Islet precursor cell (in vitro differentiated cells): ENCODE measurements at places on chromosomes 2 and 18.

GRCh38 chr2:46983065-46983801 lies 67.6 kb upstream of the MCFD2 start:
- DNase-seq: no peak

- no peak for DNase-seq
Measured at GRCh38 chr2:171836146-171836910, 57.7 kb downstream of the SLC25A12 start.

DNA sequence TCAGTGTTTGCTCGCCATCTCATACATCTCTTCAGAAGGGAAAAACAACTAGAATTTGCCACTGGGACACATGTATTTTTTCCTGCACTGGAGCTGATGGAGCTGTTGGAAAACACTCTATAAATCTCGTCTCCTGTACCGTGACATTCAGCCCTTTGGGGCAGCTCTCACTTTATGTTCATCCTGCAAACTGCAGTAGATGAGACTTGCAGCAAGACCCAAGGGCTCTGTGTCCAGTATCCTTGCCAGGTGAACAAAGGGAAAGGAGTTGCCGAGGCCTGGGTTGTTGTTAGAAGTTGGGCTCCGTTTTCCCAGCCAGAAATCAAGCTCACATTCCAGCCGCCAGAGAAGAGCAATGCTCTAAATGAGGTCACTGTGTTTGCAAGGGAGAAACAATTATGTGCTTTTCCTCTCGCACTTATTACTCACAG lies 285.1 kb downstream of the SLC4A3 start:
- DNase-seq: peak; percentile 82

- DNase-seq: no peak
Measured at GRCh38 chr2:219829667-219830352, 202.4 kb downstream of the SLC4A3 start.

DNA sequence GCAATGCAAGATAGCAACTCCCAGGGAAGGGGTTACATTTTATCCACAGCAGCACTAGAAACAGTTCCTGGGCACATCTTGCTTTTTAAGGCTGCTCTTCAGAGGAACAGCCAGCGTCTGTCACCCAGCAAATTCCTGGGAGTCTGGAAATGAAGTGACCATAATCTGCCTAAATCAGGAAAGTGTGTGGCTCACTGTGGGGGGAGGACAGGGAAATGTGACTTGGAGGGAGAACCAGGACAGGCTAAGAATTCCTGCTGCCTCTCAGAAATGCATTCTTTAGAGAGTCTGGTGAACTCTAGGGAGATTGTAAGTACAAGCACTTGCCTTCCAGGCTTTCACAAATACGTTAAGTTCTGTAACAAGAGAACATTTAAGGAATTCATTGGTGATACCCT lies 364.3 kb upstream of the SPHKAP start:
- DNase-seq: peak; percentile 89

- DNase-seq: no peak
Measured at GRCh38 chr2:229162015-229162414, 109.1 kb downstream of the PID1 start.

DNA sequence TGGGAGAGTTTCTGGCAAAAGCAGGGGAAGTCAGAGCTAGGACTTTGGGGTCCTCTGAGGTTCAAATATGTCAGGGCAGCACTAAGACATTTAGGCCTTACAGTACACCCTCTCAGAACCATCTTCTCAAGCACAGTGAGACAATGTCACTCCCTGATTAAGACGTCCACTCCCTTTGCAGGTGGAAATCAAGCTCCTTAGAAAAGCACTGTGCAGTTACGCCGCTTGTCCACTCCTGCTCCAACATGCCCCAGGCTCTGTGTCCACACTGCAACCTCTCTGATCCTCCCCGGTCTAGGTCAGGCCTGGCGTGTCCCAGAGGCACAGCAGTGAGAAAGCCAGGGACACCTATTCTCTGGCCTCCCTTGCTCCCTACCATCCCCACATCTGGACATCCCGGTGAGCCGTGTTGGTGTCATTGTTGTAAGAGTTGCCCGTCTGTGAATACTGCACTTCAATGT lies 528.6 kb upstream of the ID2 start:
- no peak for DNase-seq

DNA sequence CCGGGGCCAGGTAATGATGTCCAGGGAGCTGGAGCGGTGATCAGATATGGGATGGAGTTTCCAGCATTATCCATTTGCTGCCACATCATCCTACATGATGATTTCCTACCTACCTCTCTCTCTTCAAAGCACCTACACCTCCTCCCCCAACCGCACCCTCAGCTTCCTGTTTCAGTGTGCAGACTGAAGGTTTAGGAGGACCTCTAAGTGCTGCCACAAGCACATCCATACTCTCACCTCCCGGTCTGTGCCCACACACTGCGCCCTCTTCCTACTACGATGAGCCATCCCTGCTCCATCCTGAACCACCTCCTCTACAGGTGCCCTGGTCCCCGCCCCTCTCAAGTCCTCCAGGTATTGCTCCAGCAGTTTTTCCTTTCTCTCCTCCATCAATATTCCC lies 123.7 kb downstream of the ALPK2 start:
- no peak for DNase-seq

- DNase-seq: peak; percentile 92
Measured at GRCh38 chr2:95274291-95275150, at the start of gene PROM2. PROM2 (plus strand) TSS chr2:95274449; CDS start chr2:95274586, 137 bp downstream.

DNA sequence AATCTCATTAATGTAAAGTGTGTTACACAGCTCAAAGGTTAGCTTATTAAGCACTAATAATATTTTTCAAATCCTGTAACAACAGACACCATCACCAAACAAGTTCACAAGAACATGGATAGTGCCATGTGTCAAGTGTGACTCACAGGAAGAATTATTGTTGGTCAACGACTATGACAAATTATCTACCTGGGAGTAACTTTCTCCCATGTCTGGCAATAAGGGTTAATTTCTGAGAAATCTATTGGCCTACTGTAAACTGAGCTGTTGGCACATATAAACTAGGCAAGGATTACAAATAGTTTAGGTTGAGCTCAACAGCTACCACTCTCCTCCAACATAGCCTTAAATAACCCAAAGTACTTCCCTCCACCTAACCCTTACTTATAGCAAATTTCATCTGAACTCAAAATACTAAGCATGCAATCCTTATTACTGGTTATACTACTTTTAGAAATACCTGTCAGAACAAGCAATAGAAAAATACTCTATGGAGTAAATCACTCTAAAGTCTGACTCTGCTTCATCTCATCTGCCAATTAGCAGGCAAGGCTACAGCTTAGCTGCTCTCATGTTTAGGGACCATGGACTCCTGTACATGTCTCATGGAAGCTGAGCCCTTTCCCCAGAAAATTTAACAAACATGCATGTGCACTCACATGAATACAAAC lies 223.0 kb downstream of the NBAS start:
- DNase-seq: no peak

DNA sequence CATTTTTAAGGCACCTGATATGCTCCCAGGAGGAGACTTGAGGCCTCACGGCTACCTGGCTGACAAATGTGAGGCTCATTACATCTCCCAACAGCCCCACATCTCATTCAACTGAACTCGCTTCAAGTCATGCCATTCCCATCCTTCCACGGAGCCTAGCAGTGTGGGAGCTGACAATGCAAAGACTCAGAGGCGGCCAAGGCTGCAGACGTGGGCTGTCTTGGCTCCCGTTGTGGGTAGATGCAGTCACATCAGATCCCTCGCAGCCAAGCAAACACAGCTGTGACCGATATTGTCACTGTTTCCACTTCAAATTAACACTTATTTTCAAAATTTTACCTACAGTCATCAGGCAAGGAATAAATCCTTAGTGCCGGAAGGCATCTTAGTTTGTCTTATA lies 64.0 kb upstream of the TRIB2 start:
- DNase-seq: no peak

DNA sequence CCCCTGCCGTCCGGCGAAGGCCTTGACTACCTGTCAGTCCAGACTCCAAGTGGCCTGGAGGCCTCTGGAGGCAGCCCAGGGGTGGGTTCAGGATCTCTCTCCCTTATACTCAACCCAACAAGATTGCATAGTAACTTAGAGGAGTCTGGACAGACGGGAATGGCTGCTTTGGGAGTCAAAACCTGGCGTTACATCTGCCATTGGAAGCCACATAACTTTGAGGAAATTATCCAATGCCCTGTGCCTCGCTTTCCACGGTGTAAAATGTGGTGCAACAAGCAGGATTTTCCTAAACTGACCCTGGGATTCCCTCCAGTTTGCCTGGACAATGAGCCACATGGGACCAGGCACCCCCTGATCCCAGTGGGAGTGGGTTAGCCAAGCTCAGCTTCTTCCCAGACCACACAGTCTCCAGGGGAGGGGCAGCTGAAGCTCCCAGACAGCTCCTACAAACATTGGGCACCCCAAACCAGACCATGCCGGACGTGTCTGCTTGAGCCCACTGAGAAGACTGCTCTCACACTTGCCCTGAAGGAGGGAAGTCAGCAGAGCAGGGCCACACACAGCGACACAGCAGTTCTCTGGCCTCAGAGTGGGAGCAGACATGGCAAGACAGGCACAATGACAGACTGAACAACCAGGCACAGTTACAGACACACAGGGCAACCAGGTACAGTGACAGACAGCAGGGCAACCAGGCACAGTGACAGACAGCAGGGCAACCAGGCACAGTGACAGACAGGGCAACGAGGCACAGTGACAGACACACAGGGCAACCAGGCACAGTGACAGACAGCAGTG lies 65.6 kb upstream of the RAB6C start:
- DNase-seq: peak; percentile 50

DNA sequence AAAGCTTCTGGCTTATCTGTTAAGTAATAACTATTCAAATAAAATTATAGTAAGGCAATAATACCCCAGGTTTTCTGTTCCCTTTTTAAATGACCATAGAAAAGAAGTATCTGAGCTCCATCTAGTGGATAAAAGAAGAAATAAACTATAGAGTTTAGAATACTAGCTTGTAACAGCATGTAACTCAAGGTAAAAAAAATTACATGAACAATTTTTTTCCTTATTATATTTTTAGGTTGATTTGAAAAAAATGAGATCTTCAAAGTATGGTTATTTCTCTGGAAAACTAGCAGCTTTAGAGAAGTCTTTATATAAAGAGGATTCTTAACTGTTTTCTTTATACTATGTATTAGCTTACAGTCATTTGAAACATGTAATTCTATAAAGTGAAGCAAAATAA lies 58.1 kb downstream of the NCKAP1 start:
- no peak for DNase-seq

GRCh38 chr2:9106338-9107167 lies 100.1 kb upstream of the ASAP2 start:
- no peak for DNase-seq

DNA sequence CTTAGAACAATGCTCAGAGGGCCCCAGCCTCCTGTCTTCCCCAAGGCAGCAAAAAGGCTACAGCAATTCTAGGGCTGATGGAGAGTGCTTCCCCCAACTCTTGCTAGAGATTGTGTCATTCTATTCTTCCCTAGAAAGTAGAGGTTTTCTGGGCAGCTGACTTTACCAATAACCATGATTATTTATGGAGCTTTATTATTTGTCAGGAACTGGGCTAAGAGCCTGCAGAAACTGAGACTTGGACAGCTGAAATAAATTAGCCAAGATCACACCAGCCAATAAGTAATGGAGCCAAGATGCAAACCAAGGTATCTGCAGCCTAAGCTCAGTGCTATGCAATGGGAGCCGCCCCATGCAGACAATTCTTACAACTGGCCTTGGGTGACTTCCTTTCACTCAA lies 84.8 kb downstream of the CCBE1 start:
- no peak for DNase-seq

DNA sequence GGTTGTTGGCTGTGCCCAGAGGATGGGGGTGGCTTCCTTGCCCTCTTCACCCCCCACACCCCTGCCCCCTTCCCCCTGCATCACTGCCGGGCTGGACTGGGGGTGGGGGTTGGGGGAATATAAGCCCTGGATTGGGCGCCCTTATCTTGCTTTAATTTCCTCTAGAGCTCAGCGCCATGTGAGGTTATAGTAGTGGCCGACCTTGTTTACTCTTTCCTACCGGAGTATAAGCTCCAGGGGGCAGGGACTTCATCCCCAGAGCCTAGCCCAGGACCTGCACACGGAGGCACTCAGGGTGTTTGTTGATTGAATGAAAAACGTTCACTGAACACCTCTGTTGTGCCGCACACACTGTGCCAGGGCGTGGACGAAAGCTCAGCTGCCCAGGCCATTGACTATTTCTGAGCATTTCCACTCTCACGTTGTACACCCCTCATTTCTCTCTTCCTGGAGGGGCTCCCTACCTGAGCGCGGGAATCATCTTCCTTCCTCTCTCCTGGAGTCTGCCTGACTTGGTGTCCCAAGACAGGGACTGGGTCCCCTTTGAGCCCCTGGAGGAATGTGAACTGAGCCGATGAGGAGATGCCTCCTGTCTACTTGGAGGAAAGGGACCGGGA lies 9.3 kb upstream of the SPATA3 start:
- no peak for DNase-seq

GRCh38 chr2:15643791-15644585 lies 52.3 kb downstream of the DDX1 start:
- no peak for DNase-seq

DNA sequence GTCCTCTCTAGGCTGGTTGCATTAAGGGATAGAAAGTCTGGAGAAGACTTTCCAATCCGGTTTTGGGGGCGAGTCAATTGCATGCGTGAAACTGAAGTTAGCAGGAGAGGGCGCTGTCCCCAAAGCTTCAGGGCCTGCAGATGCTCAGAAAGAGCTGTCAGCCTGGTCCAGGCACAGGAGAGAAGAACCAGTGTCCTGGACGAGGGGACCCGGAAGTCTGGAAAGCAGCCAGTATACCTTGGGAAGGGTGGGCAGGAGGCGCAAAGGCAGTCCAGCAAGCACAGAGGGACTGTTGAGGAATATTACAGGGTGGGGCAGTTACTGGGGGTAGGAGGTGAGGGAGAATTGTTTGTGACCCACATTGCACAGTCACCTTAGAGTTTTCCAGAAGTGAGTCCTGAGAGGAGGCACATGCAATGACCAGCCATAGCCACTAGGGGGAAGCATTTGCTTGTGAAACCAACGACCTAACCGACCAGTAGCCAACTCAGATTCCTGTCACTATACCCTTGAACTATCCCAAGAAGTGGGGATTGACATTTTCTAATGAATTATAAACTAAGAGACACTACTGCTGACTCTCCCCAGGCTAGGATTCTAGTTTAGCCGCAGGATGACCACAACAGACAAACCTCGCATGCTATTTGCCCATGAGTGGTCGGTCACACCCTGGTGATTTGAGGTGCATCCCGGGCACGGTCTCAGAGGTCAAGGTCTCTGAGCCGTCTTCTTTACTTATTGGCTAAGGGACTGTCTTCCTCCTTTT lies 172.8 kb downstream of the RDH14 start:
- peak; percentile 92 for DNase-seq

GRCh38 chr2:145431181-145431951 lies 911.4 kb upstream of the ZEB2 start:
- DNase-seq: peak; percentile 75

- DNase-seq: no peak
Measured at GRCh38 chr2:169464466-169464865, 14.8 kb upstream of the BBS5 start.

- DNase-seq: no peak
Measured at GRCh38 chr2:181461056-181461997, 4.1 kb downstream of the ITGA4 start.

- DNase-seq: peak; percentile 40
Measured at GRCh38 chr18:58241877-58242276, 197.9 kb downstream of the NEDD4L start.
